Fibroblast of lung (primary cell): ENCODE measurements at places on chromosomes 6 and 20. TPM values are rescaled to one million over a fixed set of nuclear protein-coding genes. Genes with fewer than 3 reads are reported as not detected.

FRK gene
- 0.33 and 0.77 TPM in 2 replicates for total RNA-seq

GRCh38 chr6:92363111-92363510, 1056.2 kb downstream of the EPHA7 start:
- no peak for DNase-seq

GRCh38 chr6:115554060-115554459, 506.6 kb downstream of the FRK start:
- no peak for DNase-seq

- peak; percentile 43 for DNase-seq
Measured at GRCh38 chr20:21125072-21125848, 622 bp upstream of the KIZ start.

- DNase-seq: no peak
Measured at GRCh38 chr6:22219925-22220324, 76.9 kb downstream of the PRL start.

- no peak for DNase-seq
Measured at GRCh38 chr20:9186396-9186795, 117.5 kb downstream of the PLCB4 start.

GRCh38 chr6:49339096-49339495, 124.0 kb downstream of the MMUT start:
- DNase-seq: no peak

- DNase-seq: no peak
Measured at GRCh38 chr6:93412452-93412851, 6.9 kb downstream of the EPHA7 start.

GRCh38 chr6:107936162-107936909, 21.7 kb downstream of the SEC63 start:
- no peak for DNase-seq

CLIC5 gene
- not detected in 2 replicates for total RNA-seq

- DNase-seq: no peak
Measured at GRCh38 chr6:128528241-128528640, 7.8 kb upstream of the PTPRK start.

- no peak for DNase-seq
Measured at GRCh38 chr6:105001063-105001462, 44.2 kb downstream of the LIN28B start.

DNA sequence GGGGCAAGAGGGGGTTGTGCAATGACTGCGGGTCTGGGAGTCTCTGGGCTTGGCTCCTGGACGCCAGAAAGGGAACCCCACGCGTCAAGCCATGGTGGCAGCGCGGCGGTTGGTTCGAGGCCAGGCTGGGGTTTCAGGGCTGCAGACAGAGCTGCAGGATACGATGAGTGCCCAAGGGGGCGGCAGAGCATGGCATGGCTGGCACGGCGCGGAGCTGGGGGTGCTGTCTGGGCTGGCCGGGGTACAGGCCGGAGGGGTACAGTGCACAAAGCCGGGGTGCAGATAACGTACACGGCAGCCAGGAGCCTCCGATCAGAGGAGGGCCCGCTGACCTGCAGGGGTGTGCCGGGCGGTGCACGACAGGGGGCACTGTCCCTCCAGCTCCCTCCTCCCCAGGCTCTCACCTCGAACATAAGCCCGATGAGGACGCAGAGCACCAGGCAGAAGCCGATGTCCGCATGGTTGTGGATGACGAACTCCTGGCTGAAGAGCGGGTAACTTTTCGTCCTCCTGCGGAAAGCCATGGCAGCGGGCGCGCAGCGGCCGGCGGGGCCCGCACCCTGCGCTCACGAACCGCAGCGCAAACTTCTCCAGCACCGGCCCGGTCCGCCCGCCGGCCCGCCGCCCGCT, 353 bp downstream of the TRAM2 start:
- DNase-seq: peak; percentile 84

GRCh38 chr6:112459758-112460304, 112.7 kb downstream of the RFPL4B start:
- no peak for DNase-seq

SEMG1 gene
- not detected in 2 replicates for total RNA-seq

DNA sequence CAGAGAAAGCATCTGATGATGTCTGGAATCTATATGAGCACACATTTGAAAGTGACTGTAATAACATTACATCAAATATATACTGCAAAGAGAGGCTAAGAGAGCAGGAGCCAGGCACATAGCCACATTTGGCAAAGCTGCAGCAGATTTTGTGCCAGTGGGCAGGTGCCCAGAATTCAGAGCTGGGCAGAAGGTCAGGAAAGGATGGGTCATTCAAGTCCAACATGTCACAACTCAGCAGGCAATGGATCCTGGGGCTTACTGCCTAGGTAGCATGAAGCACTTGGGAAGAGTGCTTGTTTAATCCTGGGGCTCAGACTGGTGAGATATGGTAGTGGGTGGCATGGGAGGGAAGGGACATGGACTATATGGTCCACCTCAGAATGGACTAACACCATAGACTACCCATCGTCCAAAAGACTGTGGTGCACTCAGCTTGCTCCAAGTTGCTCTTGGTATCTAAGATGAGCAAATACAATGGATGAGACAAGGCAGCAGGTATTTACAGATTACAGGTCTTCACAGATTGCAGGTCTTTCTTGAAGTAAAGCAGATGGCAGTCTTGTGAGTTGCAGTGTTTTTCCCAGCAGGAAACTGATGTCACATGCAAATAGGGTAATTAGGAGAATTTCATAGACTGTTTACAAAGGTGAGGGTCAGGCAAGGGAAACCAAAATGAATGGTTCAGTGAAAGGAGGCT, 31.2 kb upstream of the SHLD1 start:
- no peak for DNase-seq

VWA7 gene
- total RNA-seq: under 0.01 and 0.66 TPM in 2 replicates

MRAP2 gene
- total RNA-seq: under 0.01 and 0.17 TPM in 2 replicates

DNA sequence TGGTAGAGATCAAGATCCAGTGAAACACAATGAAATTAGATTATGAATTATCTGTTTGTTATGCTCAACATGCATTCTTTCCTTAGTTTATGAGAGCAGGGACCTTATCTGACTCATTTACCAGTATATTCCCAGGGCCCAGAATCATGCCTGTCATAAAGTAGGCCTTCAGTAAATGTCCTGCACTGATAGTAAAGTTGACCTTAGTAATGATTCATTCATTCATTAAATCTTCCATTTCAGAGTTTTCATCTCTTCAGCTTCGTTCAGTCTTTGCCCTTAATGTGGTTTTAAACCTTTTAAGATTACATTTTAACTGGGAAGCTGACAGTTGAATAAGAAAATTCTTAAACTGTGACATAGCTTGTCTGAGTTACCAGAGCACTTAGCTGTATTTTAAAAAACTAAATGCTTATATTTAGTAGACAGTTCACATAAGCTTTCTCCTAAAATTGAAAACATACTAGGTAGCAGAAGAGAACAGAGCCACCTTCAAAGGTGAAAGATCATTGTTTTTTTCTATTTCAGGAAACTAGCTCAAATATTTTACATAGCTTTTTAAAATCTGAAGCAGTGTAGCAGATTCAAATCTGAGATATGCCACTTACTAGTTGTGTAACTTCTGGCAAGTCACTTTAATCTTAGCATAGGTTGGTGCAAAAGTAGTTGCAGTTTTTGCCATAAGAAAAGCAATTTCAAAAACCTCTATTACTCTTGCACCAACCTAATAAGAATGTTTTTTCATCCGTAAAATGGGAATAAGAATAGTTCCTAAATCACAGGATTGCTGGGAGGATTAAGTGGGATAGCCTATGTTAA, 41.4 kb downstream of the MCM8 start:
- DNase-seq: peak; percentile 61

DNA sequence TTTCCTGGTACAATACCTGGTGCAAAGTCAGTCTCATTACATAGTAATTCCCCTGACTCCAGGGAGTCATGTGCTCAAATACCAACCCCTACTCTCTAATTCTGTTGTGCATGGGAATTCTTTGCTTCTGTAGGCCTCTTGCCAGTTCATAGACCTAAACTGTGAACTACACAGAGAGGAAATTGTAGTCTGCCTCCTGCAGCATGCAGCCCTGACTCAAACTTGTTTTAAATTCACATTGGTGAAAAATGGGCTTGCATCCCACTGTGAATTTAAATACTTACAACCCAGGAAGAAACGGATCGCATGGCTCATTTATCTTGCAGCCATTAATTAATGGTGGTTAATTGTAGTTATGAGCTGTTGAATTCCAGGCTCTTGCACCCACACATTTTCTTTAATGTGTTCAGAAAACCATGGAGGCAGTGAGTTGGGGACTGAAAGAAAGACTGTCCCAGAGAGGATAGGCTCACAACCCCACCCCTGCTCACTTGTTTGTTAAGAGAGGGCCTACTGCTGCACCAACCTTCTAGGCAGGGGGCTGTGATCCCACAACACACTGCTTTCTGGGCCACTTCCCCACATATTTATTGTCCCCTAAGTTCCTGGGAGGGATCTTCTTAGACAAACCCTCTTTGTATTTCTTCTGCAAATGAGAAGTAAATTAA, 579.1 kb downstream of the DHX35 start:
- DNase-seq: no peak

PRKN gene
- total RNA-seq: 4.6 and 5.6 TPM in 2 replicates

GRCh38 chr20:57756921-57757320, 47.1 kb upstream of the PMEPA1 start:
- no peak for DNase-seq
